ENCODE measurements at places on chromosomes 12 and 14.

- DNase-seq, result no peak
Observed at GRCh38 chr12:20822925-20823324, 12.4 kb downstream of the SLCO1B3 start.

DNA sequence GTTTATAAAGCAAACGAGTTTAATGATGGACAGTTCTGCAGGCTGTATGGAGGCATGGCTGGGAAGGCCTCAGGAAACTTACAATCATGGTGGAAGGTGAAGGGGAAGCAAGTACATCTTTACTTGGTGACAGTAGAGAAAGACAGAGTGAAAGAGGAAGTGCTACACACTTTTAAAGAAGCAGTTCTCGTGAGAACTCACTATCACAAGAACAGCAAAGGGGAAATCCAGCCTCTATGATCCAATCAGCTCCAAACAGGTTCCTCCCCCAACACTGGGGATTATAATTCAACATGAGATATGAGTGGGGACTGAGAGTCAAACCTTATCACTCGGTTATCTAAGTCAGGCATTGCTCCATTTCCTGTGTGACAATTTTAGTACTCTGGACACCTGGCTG, 189.9 kb upstream of the CNTN1 start:
- no peak for DNase-seq

- DNase-seq, result no peak
Observed at GRCh38 chr12:32292151-32292550, 107.2 kb upstream of the FGD4 start.

- DNase-seq, result no peak
Observed at GRCh38 chr12:79374545-79374944, 316.2 kb downstream of the PAWR start.

DNA sequence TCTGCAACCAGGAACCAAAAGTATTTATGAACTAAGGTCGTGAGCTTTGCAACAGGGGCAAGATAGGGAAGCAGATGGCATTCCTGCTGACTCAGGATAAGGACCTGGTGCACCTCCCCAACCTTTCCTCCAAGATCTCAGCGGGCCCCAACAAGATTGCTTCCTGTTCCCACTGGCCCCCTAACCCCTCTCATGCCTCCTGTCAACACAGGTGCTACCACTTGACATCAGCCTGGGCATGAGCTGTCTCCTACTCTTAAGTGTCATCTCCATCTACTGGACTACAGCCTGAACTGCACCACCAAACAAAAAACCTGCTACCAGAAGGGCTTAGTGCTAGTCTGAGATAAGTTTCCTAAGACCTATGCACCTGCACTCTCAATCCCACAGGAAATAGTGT, 32.7 kb downstream of the MED6 start:
- DNase-seq, result peak; percentile 74

- DNase-seq, result no peak
Observed at GRCh38 chr14:92529903-92530302, 16.3 kb downstream of the RIN3 start.

DNA sequence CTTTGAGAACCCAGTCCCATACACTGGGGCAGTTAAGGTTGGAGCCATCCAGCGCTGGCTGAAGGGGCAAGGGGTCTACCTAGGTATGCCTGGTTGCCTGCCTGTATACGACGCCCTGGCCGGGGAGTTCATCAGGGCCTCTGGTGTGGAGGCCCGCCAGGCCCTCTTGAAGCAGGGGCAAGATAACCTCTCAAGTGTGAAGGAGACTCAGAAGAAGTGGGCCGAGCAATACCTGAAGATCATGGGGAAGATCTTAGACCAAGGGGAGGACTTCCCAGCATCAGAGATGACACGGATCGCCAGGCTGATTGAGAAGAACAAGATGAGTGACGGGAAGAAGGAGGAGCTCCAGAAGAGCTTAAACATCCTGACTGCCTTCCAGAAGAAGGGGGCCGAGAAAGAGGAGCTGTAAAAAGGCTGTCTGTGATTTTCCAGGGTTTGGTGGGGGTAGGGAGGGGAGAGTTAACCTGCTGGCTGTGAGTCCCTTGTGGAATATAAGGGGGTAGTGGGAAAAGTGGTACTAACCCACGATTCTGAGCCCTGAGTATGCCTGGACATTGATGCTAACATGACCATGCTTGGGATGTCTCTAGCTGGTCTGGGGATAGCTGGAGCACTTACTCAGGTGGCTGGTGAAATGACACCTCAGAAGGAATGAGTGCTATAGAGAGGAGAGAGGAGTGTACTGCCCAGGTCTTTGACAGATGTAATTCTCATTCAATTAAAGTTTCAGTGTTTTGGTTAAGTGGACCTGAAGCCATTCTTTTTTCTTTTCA, 9.2 kb downstream of the ERP29 start:
- DNase-seq, result no peak

GRCh38 chr14:50335389-50335788, 23.3 kb downstream of the DMAC2L start:
- DNase-seq, result peak; percentile 94

DNA sequence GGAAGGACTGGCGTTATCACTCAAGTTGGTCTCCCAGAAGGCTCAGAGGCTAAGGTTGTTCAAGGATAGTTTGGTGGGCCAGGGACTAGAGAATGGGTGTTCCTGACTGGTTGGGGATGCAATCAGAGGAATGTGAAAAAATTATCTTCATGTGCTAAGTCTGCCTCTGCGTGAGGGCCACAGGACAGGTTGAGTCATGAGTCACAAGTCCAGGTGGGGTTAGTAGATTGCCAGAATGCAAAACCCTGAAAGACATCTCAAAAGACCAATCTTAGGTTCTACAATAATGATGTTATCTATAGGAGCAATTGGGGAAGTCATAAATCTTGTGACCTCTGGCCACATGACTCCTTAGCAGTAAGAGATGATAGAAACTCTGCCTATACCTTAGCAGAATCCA, 220.1 kb upstream of the EEA1 start:
- DNase-seq, result no peak

DNA sequence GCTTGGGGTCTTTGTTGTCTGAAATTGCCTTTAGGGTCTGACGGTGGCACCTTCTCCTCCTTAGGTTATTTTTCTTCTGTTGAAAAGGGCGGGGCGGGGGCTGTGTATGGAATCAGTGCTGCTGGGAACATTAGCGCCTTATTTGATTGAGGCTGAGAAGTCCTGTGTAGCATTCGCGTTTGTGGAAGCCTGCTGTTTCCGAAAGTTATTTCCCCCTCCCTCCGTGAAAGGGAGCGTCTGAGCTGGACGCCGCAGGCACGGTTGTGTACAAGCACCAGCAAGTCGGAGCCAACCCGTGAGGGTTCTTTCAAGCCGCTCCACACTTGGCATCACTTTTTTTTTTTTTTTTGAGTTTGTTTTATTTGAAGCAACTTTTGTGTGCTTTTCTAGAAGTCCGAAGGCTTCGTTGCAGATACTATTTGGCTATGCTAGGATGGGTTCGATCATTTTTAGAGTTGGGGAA, 1.1 kb downstream of the SYNE2 start:
- peak; percentile 84 for DNase-seq

GRCh38 chr14:39318574-39318973, 84.9 kb downstream of the MIA2 start:
- DNase-seq, result no peak

GRCh38 chr12:49366652-49367380, 446 bp upstream of the SPATS2 start:
- peak; percentile 97 for DNase-seq

DNA sequence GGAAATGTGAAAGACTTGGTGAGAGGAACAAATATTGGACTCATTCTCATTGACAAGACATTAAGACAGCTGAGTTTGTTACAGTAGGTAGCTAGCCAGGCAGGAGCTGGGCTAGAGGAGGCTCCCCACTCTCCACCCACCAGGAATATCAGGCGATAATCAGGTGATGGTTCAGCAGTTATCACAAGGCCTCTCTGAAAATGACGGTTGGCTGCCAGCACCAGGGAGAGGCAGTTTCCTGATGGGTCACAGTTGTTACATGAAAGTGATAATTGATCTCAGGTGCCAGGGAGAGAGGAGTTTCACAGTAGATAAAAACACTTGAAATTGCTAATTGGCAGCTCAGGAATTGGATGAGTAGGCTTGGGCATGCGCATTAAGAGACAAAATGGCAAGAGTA, 116.5 kb downstream of the TMTC2 start:
- DNase-seq, result no peak

DNA sequence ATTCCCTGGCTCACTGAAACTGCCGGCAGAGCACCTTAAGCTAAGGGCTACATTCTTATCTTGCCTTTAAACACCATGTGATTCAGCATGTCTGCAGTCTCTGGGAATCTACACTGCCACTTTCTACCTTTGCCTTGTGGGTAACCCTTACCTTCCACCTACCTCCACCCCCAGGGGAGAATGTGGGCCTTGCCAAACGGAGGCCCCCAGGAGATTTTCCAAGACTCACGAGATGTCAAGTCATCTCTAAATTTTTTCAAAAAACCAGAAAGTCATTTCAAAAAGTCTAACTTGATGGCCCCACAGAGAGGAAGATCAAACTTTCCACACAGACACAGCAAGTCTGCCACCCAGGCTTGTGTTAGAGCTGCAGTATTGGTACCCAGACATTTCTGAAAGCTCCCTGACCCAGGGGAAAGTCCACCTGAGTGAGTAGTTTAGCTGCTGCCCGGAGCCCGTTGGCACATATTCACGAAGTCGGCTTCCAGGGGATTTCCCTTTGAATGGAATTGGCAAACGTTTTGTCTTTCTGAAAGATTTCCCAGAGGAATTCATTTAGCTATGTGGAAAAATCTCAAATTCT, 4.7 kb upstream of the PSMA6 start:
- DNase-seq, result peak; percentile 69

DNA sequence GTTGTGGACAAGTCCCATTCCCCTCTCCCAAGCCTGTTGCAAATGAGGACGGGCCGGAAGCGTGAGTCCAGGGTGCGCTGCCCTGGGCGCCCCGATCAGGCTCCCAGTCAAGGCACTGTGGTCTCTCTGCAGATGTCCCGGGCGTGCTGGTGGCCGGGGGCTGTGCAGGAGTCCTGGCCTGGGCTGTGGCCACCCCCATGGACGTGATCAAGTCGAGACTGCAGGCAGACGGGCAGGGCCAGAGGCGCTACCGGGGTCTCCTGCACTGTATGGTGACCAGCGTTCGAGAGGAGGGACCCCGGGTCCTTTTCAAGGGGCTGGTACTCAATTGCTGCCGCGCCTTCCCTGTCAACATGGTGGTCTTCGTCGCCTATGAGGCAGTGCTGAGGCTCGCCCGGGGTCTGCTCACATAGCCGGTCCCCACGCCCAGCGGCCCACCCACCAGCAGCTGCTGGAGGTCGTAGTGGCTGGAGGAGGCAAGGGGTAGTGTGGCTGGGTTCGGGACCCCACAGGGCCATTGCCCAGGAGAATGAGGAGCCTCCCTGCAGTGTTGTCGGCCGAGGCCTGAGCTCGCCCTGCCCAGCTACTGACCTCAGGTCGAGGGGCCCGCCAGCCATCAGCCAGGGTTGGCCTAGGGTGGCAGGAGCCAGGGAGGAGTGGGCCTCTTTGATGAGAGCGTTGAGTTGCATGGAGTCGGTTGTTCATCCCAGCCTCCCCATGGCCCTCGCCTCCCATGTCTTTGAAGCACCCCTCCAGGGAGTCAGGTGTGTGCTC, 6.3 kb downstream of the SLC25A47 start:
- no peak for DNase-seq

DNA sequence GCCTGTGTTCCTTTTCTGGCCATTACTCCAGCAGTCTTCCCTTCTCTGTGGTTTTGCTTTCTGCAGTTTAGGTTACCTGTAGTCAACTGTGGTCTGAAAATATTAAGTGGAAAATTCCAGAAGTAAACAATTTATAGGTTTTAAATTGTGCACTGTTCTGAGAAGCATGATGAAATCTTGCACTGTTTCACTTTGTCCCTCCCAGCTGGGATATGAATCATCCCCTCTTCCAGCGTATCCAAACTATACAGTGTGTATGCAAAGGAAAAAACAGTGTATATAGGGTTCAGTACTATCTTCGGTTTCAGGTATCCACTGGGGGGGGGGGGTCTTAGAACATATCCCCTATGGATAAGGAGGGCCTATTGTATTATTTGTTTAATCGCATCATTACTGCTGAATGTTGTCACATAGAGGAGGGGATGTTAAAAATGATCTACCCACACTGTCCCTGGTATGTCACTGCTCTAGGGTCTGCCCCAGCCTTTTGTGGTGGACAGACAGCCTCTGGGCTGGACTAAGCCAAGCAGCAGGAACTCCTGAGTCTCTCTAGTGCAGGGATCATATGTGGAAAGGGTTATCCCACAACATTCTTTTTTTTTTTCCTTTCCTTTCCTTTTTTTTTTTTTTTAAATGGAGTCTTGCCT, 109.1 kb upstream of the MAX start:
- DNase-seq, result peak; percentile 27

DNA sequence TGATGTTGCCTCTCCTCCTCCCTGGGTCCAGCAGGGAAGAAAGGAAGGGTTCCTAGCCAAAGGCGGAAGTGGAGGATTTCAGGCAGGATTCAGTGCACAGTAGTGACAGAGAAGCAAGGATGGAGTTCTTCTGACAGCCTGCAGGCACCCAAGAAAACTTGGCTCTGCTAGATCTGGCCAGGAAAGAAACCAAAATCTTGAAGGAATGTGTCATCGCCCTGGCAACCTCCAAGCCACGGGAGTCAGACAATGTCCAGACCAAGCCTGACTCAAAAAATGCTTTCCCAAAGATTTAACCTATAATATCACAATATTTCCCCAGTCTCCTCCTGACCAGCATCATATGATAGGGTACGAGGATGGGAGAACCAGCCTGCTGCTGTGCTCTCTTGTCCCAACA, 22.8 kb upstream of the DHRS4 start:
- DNase-seq, result no peak

DNA sequence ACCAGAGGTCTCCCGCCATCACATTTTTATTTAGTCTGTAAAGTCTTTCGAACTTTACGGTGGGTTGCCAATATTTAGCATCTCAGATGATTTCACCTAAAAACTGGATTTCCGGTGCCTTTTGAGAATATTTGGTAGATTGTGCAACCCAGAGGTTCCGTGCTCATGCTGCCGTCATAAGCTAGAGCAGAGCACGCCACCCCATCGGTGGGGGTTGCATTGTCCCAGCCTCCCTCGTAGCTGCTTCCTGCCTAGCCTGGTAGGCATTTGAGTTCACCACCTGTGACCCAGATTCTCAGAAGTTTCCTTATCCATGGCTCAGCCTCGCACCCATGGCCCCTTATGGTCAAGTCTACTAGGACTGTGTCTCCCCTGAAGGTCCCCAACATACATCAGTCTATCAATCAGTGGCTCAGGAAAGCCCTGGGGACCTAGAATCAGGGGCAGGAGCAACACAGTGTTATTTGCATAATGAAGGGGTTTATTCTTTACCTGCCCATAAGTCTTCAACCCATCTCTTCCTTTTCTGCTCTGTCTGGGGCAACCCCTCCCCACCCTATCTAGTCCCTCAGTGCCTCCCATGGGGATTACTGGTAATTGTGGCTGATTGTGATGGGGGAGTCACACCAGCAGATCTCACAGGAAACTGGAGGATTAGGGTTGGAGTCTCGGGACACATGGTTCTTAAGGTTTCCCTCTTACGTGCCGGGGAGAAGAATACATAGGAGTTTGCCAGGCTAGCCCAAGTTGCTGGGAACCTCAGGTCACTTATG, 152.3 kb downstream of the PHETA1 start:
- no peak for DNase-seq

- no peak for DNase-seq
Observed at GRCh38 chr14:79298373-79298772, 912.9 kb downstream of the DIO2 start.

Measured in dermis blood vessel endothelial cell (primary cell).